Stimulated activated CD4-positive, alpha-beta T cell treated with anti-CD3 and anti-CD28 coated beads, Interleukin-2, amount 100 ng/mL, for 48 hours (primary cell): ENCODE measurements at places on chromosomes 7 and 10.

- no peak for DNase-seq
Measured at GRCh38 chr10:80484676-80485075, 30.6 kb downstream of the TSPAN14 start.

DNA sequence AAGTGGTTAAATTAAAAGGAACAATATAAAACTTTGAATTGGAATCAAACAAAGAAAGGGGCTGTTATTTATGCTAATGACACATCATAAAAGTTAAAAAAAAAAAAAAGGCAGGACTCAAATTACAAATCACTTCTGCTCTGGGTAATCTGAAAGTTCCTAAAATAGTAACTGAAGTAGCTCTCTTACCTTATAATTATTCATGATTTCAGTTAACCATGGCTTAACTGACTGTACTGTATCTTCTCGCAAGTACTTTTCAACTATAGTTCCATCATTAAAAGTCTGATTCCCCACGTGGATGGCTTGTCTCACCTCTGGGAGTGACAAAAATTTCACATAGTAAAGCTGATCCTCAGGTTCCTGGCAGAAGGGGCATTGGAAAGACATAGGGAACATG, 82.5 kb downstream of the CPVL start:
- no peak for DNase-seq

- DNase-seq: no peak
Measured at GRCh38 chr10:130737621-130738020, 573.9 kb downstream of the TCERG1L start.

- DNase-seq: no peak
Measured at GRCh38 chr7:108308903-108309302, 147.3 kb downstream of the NRCAM start.

GRCh38 chr7:32539919-32540531, 44.7 kb downstream of the AVL9 start:
- DNase-seq: no peak

GRCh38 chr10:15067154-15067553, 21.4 kb downstream of the ACBD7 start:
- DNase-seq: no peak

DNA sequence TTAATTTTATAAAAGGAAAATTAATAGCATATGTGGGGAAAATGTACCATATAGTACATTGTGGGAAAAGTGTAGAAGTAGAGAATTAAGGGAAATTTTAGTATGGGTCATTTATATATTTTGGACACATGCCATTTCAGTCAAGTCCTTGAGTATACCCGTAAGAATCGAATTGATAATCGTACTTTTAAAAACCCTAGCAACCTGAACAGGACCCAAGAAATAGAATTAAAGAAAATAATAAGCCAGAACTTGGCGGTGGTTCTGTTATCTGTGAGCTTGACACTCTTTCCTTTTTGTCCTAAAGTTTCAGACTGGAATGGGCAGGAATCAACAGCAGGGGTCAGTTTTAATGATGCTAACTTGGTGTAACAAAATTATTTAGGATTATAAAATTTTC, 221.0 kb downstream of the CDK14 start:
- no peak for DNase-seq

- no peak for DNase-seq
Measured at GRCh38 chr7:2964208-2964607, 79.5 kb downstream of the CARD11 start.
